ENCODE measurements at places on chromosomes 16 and 17.

- no peak for DNase-seq
These were observed 54.4 kb downstream of the SIAH1 start for GRCh38 chr16:48330841-48331192.

DNA sequence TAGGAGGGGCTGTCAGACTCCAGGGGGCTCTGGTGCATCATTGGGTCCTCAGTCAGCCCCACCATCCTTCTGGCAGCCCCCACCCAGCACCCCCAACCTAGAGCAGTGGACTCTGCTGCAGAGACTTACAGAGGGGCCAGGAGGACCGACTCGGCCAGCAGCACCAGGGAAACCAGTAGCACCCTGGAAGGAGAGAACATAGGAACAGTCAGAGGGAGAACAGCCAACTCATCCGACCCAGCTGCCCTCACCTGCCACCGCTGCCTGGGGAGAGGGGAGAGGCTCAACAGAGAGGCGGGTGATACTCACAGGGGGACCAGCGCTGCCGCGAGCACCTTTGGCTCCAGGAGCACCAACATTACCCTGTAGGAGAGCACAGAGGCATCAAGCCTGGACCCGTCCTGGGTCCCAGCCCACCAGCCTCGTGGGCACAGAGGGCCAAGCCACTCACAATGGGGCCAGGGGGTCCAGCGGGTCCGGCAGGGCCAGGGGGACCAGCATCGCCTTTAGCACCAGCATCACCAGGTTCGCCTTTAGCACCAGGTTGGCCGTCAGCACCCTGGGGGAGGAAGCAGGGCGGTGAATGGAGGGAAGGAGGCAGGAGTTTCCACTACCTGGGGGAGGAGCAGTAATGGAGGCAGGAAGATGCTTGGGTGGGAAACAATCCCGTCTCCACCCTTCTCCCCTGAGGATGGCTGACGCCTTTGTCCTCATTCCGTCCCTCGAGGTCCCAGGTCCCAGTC lies 11.7 kb downstream of the COL1A1 start:
- DNase-seq = no peak

DNA sequence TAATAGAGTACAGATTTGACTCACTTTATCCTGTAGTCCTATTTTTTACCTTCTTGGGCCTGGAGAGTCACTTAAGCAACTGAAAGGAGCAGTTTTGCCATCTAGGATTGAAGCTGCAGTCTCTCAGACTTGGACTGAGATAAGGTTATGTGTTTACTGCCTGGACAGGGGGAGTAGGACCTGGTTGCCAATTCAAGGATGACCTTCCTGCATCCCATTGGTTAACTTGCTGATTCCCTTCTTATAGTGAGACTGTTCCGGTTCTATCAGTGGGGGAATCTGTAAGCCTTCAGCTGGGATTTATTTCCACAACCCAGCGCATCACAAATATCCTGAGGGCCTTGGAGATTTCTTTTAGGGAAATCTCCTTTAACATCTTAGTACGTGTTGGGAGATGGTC lies 2.9 kb downstream of the UBN1 start:
- DNase-seq = no peak

GRCh38 chr17:51833045-51833444 lies 325.5 kb downstream of the CA10 start:
- no peak for DNase-seq

- no peak for DNase-seq
These were observed 80.3 kb downstream of the TRIM37 start for GRCh38 chr17:59026176-59026939.

DNA sequence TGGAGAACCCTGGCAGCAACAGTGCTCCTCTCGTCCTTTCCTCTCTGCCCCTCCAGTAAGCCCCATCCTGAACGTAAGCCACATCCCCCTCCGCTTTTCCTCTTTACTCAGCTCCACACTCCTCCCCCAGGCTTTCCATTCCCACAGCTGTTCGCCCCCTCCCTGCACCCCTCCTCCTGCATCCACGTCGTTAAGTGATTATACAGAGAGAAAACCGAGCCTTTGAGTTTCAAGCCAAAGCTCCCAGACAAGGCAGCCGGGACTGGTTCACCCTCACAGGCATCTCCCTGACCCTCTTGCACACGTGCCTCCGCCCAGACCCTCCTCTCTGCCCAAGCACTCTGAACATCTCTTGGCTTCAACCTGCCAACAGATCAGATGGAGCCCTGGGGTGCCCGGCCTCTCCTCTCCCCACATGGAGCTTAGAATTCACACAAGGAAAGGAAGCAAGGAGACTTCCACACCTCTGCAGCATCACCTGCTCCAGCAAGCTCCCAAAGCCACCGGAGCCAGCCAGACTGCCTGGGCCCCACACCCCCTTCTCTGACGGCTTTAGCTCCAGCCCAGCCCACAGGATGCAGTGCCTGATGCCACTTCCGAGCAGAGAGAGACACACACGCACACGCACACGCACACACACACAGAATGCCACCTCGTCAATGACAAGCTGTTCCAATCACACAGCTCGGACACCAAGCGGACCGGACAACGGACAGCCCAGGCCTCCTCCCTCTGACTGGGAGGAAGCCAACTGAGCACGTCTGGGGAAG lies 99.9 kb upstream of the CCL2 start:
- no peak for DNase-seq

DNA sequence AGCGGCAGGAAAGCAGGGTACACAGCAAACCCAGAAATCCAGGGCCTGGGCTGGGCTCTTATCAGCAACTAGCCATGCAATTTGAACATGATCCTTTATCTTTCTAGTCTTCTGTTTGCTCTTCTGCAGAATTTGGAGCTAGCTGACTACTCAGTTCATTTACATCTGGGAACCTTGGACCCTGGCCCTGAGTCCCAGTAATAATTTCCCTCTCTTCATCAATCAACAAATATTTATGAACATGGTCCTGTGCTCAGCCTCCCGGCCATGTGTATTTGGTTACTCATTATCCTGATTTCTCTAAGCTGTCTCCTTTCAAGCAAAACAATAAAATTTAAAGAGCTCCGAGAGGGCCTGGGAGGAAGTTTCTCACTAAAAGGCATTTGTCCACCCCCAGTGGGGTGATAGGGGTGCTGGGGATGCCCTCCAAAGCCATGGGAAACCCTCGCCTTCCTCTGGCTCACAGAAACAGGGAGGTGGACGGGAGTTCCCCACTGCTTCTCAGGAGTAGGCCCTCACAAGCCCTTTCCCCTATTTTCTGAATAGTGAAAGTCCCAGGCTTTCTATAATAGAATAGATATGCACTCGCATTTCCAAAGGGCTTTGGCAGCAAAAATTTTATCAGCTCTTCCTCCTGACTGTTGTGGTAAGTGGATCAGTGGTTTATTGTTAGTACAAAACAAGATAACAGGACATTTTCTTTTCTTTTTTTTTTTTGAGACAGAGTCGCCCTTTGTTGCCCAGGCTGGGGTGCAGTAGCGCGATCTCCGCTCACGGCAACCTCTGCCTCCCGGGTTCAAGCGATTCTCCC lies 6.9 kb upstream of the WDR59 start:
- DNase-seq = no peak

DNA sequence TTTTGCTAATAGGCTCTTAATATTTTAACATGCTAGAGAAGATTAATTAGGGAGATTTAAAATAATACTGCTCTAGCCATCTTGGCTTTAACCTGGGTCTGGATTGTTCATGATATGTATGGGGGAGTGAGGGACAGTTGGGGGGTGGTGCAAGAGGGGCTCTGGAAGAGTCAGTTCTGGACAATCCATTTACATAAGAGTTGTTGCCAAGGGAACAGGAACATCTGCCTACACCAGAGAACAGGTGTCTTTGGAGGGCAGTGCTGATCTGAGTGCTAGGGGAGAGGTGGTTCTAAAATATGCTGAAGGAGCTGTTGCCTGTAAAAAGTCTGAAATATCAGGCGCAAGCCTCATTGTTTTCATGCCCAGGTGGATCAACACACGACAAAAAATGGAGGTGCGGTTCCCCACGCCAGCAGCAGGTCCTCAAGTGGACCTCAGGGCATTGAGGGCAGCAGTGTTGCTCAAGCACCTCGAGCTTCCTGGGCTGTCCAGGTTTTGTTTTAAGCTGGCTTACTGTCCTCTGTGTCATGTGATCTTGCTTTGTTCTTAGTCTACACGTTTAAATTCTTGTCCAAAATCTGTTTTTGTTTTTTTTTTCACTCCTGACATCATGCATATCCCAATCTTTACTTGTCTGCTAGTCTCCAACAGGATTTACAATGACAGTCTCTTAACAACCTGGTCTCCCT lies 25.4 kb upstream of the WSB1 start:
- no peak for DNase-seq

- DNase-seq = no peak
These were observed 55.4 kb downstream of the CREBBP start for GRCh38 chr16:3825103-3825502.

GRCh38 chr16:84815462-84815861 lies 4.3 kb upstream of the CRISPLD2 start:
- DNase-seq = no peak

- DNase-seq = no peak
These were observed 137.7 kb upstream of the CRHR1 start for GRCh38 chr17:45646288-45646988.

- no peak for DNase-seq
These were observed 11.6 kb upstream of the CAMKK1 start for GRCh38 chr17:3904501-3904900.

DNA sequence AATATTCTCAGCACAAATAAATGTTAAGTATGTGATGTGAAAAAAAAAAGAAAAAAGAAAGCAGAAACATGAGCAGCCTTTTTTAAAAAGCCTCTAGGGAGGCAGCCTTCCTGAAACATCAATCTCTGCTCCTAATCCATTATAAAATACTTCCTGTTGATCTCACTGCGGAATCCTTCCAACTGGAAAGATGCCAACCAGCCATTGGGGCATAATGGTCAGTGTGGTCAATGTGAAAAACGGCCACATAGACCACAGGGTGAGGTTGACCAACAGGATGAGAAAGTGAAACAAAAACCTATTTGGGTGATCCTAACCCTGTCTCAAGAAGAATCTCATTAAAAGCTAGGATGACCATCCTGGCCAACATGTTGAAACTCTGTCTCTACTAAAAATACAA lies 26.1 kb upstream of the ABCA8 start:
- DNase-seq = no peak

DNA sequence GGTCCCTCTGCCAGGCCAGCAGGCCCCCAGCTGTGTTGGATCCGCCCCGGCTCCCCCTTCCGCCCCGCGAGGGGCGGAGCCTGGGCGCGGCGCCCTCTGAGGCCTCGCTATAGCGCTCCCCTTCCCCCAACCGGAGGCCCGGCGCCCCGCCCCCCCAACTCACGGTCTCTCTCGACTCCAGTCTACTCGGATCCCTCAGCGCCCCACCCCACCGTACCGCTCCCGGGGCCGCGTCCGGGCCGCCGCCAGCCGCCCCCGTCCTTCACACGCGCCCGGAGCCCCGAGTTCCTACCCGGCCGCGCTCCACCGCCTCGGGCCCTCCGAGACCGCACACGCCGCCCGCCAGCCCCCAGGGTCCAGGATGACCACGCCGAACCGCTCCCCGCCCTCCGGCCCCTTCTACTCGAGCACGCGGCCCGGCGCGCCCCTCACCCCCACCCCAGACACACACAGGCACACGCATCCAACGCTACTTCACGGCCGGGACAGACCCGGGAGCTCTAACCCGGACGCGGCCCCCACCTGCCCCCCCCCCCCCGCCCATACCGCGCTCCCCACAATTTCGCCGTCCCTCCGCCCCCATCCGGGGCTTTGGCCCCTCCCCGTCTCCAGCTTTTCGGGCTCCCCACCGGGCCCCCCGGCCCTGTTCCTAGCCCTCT lies 1.4 kb downstream of the PHF23 start:
- peak; percentile 86 for DNase-seq

GRCh38 chr16:86806181-86806837 lies 228.0 kb downstream of the FOXL1 start:
- no peak for DNase-seq

GRCh38 chr17:1627982-1628855 lies at the start of gene SLC43A2:
TSS of gene SLC43A2 (minus strand) at chr17:1628834. CDS start at chr17:1627874, 960 bp downstream.
- DNase-seq = peak; percentile 94

GRCh38 chr16:24524855-24525677 lies 14.3 kb upstream of the RBBP6 start:
- no peak for DNase-seq

GRCh38 chr16:77579351-77579891 lies 142.9 kb upstream of the NUDT7 start:
- no peak for DNase-seq
